ENCODE measurements at places on chromosomes 16 and 17.

GRCh38 chr16:24071666-24072360 is 184.3 kb upstream of the CACNG3 start:
- DNase-seq: no peak

GRCh38 chr17:54974759-54975158 is 6.2 kb downstream of the STXBP4 start:
- DNase-seq: no peak

GRCh38 chr17:1492249-1493206 is at the start of gene MYO1C:
Gene MYO1C (minus strand): TSS chr17:1492686. CDS start chr17:1492487, 199 bp downstream.
- DNase-seq: no peak

DNA sequence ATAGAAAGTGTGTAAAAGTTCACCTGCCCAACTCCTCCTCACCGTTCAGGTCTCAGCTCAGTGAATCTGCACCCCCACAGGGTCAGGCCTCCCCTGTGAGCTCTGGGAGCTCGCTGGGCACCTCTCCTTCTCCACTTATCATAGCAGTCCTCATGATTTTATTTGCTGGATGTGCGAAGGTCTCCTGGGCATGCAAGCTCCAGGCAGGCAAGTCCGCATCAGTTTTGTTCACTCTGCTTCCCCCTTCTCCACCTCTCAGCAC is 112.8 kb downstream of the ZNF423 start:
- DNase-seq: no peak

DNA sequence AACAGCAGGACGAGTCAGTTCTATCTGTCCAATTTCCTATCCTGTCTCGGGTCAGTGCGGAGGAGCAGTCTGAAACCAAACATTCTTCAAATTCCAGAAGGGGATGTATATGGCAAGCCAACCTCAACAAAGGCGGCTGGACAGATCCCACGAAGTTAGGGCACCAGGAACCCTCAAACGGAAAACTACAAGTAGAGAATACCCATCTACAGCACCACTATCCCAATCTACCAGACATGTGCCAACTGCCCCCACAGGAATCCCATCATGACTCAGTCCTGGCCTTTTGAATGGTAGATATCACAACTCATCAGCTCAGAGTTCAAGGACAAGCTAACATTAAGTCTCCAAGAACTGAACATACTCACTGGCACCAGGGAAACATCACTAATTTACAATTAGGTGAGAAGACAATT is 2.3 kb downstream of the NAT9 start:
- no peak for DNase-seq

GRCh38 chr17:7001318-7001961 is 5.6 kb downstream of the ALOX12 start:
- DNase-seq: peak; percentile 84
